Activated T-cell treated with anti-CD3 and anti-CD28 coated beads, Interleukin-2, amount 50 U/mL, for 4 hours (primary cell): ENCODE measurements at places on chromosomes 1 and 21. TPM values are rescaled to one million over a fixed set of nuclear protein-coding genes. Genes with fewer than 3 reads are reported as not detected.

CAPZB gene
- 264 TPM for total RNA-seq

- no peak for DNase-seq
Observed at GRCh38 chr1:232722626-232723025, 82.6 kb upstream of the MAP10 start.

DNA sequence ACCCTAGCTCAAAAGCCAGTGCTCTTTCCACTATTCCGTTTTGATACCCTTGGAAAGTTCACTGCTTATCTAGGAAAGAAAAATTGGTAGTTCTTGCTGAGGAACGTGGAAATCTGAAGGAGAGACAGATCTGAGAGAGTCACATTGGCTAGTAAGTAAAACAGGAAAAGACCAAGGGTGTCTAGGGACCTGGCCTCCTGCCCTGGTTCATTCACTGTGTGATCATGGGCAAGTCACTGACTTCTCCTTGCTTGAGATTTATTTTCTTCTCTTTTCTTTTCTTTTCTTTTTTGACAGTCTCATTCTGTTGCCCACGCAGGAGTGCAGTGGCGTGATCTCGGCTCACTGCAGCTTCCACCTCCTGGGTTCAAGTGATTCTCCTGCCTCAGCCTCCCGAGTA is 90.8 kb downstream of the NFIA start:
- no peak for DNase-seq

SSBP3 gene
- total RNA-seq: 37.5 TPM

- no peak for DNase-seq
Observed at GRCh38 chr1:15181564-15181963, 28.0 kb downstream of the TMEM51 start.
